ENCODE measurements at places on chromosomes 3 and 15.

- ATAC-seq: no peak
These were observed 12.0 kb downstream of the NFKBIZ start for GRCh38 chr3:101861212-101861788.

GRCh38 chr3:31652296-31652695, 119.6 kb downstream of the STT3B start:
- ATAC-seq: no peak

DNA sequence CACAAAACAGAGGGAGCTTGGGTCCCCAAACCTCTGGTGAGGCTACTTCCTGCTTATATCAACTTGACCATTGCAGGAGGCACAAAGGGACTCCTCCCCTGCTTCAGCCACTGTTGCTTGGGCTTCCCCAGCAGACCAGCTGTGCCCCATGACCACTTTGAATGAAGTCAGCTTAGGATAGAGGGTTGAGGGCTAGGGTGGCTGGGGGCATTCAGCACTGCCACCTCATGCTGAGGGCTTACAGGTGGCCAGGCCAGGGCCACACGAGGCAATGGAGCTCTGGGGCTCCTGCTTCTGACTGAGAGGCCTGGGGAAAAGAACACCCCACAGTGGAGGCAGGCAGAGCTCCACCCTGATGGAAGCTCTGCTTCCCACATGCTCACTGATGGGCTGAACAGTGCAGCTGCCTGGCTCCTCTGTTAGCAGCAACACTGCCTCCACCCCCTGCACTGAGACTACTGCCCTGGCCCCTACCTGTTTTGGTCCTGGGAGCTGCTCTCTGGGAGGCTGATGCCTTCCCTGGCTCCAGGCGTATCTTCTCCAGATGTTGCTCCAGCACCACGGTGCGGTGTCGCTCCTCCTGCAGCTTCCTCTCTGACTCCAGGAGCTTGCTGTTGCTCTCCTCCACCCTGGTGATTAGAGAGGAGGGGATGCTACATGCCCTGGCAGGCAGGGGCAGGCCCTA, 10.2 kb upstream of the HHATL start:
- no peak for ATAC-seq

- no peak for ATAC-seq
These were observed 38.0 kb downstream of the MEF2A start for GRCh38 chr15:99603828-99604227.

GRCh38 chr15:44710236-44711095, 657 bp downstream of the PATL2 start:
- ATAC-seq: no peak

Data from motor neuron (in vitro differentiated cells).